Gastrocnemius medialis (tissue), 4 donors: ENCODE measurements at places on chromosomes 6 and 20. TPM values are rescaled to one million over a fixed set of nuclear protein-coding genes. Genes with fewer than 3 reads are reported as not detected.

DNA sequence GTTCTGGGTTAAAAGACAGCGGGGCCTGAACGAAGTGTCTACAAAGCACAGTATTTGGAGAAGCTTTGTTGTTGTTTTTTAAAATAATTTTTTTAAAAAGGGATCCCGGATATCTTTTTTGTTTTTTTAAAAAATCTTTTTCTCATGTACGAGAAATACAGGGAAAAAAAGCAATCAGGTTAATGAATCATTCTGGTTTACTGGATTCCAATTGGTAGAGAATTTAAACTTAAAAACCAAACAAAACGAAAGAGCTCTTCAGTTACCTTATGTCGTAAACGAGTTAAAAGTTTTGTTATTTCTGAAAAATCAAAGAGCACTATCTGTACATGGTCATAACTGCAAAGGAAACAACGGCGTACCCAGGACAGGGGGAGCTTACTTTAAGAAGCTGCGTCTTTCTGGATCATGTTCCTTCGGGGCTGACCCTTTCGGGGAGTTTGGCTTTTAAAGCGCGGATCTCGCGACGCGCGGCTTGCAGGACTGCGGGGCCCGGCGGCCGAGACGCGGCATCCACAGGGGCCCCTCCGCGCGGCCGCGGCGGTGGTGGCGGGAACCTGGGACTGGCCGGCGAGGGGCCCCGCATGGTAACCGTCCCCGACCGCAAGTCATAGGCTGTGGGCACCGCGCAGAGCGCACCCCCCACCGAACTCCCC is 927 bp downstream of the IL20RA start:
- DNase-seq = no peak

Gene FAM83D
- total RNA-seq = 0.40 TPM

DNA sequence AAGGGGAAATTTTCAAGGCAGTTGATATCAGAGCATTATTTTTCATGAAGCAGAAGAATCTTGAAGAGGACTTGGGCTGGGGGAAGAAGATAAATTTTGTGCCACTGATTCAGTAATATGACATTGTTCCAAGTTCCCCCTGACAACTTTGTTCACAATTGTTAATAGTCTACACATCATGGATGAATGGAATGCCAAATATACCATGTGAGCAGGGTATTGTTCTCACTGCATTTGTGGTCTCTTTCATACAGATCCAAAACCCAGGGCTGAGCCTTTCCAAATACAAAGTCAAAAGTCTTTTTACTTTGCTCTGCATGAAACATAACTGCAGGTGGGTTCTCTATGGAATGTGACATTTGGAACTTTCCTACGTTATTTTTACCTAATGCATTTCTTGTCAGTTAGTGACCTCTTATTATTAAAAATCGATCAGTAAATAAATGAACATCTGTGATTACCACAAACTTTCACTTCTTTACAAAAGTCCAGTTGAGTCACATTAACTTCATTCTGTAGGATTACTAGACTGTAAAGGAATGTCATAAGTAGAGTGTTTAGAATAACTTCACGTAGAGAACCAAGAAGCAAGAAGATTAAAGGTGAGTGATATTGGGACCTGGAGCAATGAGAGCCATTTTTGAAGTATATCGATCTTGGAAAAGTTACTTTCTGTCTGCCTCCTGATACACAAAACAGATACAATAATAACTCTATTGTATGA is 100.9 kb downstream of the RCAN2 start:
- DNase-seq = no peak

- DNase-seq = no peak
Measured at GRCh38 chr20:2296524-2297356, 939 bp downstream of the TGM3 start.

Gene ZNF334
- 0.15 TPM for total RNA-seq

DNA sequence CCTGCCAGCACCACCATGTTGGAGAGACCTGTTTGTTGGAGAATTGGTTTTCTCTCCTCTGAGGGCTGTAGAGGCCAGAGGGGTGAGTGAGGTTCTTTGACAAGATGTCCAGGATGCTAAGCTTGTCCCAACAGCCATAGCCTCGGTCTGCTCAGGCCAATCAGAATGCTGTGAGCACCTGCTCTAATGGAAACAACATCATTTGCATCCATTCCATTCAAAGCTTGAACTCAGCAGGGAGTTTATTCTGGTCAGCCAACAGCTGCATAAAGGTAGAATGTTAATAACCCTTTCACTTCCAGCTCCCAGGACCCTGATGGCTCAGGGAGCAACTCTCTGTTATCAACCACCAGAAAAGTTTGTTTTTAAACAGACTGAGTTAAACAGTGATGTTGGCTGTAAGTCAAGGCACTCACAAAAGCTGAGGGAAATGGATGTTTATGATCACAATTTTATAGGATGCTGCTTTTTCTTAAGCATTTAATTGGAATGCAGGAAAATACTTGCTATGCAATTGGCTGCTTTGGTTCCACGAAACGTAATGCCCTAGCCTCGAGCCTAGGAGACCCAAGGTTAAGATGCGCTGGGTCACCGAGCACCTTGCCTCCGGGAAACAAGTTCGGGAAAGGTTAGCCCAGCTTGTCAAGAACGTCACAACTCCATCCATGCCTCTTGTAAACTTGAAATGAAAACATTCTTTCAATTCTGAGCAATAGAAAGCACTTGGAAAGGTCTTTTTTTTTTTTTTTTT is 155.2 kb downstream of the NFATC2 start:
- DNase-seq = no peak

DNA sequence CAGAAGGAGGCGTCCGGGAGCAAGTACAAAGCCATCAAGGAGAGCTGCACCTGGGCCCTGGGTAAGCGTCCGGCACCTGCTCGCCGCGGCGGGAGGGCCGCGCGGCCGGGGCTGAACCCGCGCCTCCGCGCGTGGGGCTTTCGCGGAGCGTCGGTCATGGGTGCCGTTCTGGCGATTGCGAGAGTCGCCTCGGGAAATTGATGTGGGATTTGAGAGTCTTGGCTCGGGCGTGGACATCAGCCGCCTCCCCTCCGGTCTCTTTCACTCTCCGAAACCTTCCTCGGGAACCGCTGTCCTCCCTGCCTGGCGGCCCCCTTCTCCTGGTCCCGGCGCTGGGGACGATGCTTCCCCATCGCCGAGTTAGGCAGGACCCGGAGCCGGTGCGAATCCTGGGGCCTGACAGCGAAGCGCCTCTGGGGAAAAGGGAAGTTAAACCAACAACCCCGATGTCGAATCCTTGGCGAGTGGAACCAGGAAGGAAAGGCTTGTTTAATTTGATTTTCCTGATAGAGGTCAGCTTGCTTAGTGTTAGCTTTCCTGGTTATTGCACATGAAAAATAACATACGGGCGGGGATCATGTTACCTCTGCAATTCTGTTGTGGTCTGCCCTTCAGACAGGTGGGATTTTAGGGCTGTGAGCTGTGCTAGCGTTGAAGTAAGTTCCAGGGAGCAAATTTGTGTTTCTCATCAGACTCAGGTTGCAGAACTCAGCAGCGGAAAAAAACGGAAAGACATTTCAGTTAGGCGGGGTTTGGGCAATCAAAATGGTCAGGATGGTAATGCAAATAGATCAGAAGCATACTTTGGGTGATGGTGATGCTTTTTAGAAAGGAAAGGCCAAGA is 594 bp downstream of the ARFGEF3 start:
- no peak for DNase-seq

Gene PXDC1
- 8.8 TPM for total RNA-seq

- no peak for DNase-seq
Measured at GRCh38 chr6:159479146-159479545, 213.9 kb downstream of the SOD2 start.
